Left renal pelvis (tissue), 4 donors: ENCODE measurements at places on chromosomes 7 and 10.

DNA sequence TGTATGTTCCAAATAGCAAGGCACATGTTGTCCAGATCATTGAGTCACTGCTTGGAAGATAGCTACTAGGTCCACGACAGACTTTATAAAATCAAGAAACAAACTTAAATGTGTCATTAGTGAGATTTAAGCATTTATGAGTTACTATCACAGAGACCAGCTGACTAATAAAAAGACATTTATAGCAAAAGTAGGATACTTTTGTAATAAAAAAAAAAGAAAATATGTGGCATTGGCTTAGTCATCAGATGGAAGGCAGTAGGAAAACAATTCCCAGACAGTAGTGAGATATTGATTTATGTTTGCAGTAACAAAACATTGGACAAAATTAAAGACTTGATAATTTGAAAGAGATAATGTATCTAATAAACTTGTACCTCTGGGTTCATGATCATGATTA is 881.0 kb upstream of the LRRN3 start:
- DNase-seq, result no peak

GRCh38 chr10:75556320-75556719 is 124.9 kb downstream of the LRMDA start:
- no peak for DNase-seq

DNA sequence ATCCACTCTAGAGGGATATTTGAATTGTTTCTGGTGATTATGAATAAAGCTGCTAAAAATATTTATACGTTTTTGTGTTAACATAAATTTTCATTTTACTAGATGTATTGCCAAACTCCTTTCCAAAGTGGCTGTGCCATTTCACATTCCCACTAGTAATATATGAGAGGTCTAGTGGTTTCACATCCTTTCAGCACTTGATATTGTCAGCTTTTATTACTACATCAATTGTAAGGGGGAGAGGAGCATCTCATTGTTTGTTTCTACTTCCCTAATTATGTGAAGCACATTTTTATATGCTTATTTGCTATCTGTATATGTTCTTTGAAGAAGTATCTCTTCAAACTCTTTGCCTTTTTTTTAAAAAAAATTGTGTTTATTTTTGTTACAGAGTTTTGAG is 184.5 kb downstream of the ADK start:
- DNase-seq, result no peak

GRCh38 chr7:155458878-155459699 is 1.2 kb downstream of the EN2 start:
- no peak for DNase-seq

- DNase-seq, result no peak
Measured at GRCh38 chr7:82705517-82706260, 262.1 kb upstream of the CACNA2D1 start.

- no peak for DNase-seq
Measured at GRCh38 chr10:35136263-35136815, 9.7 kb downstream of the CREM start.

- no peak for DNase-seq
Measured at GRCh38 chr7:158861004-158861787, 4.8 kb downstream of the DYNC2I1 start.

DNA sequence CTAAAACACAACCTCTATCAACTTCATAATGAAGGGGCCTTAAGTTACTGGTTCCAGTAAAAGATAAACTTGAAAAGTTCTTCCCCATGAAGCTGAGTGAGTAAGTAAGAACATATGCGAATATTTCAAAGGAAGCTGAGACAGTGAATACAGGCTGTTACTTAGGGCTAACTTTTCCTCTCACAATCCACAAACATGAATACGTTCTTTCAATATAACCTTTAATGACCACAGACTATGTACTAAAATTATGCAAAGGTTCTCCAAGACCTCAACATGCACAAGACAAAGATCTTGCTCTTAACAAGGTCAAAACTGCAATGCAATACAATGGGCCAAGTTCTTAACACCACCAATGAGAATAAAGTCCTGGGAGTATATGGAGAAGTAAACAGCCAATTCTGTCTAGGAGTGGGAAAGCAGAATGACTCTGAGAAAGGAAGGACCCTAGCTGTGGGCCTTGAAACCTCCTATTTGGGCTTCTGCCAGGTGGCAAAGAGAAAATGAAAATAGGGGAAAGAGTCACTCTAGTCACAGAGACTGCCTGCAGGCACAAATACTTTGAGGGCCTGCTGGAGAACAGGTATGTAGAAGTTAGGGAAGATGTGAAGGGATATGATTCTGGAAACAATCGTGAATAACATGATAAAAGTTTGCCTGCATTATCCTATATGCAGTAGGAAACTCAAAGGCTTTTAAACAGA is 43.7 kb downstream of the OSBPL3 start:
- DNase-seq, result no peak

- DNase-seq, result no peak
Measured at GRCh38 chr10:22536620-22537019, 177.8 kb downstream of the PIP4K2A start.

GRCh38 chr10:76036111-76036940 is 604.9 kb downstream of the LRMDA start:
- no peak for DNase-seq
